ENCODE measurements at places on chromosomes 3 and 15. TPM values are rescaled to one million over a fixed set of nuclear protein-coding genes. Genes with fewer than 3 reads are reported as not detected.

- peaks cover 18% of the 10 kb centered on the region for H3K4me1 ChIP-seq
- H3K27ac ChIP-seq: no peak overlapping the region
- no peak overlapping the region for H3K4me3 ChIP-seq
- peaks cover 4% of the 10 kb centered on the region for H3K36me3 ChIP-seq
- H3K27me3 ChIP-seq: peaks cover 13% of the 10 kb centered on the region
Observed at GRCh38 chr3:107954845-107955244, 136.0 kb downstream of the CD47 start.

DNA sequence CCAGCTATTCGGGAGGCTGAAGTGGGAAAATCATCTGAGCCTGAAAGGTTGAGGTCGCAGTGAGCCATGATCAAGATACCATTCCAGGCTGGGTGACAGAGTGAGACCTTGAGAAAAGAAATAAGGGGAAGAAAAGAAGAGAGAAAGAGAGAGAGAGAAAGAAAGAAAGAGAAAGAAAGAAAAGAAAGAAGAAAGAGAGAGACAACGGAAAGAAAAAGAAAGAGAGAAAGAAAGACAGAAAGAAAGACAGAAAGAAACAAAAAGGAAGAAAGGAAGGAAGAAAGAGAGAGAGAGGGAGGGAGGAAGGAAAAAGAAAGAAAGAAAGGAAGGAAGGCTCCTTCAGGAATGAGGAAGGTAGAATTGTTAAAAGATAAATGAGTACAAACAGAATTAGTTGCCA, 84.5 kb downstream of the RPL22L1 start:
- no peaks in the 10 kb centered on the region for H3K36me3 ChIP-seq
- no peak overlapping the region for H3K4me3 ChIP-seq
- H3K27me3 ChIP-seq: peaks cover 32% of the 10 kb centered on the region
- H3K27ac ChIP-seq: no peak overlapping the region

DNA sequence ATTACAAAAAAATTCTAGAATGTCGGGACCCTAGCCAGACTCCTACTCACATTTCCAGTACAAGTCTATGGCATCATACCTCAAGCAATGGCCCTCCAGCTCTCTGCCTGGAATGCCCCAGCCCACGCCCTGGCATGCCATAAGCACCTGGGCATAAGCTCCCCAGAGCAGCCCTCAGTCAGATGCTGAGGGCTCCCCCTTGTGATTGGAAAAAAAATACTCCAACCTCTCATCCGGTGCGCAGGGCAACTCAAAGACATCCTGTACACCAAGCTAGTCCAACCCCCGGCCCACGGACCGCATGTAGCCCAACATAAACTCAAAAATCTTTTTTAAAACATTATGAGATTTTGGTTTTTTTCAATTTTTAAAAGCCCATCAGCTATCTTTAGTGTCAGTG, 115.4 kb downstream of the NEK10 start:
- DNase-seq: peak; percentile 29
- peaks cover 7% of the 10 kb centered on the region for H3K27me3 ChIP-seq
- no peaks in the 10 kb centered on the region for H3K4me1 ChIP-seq

GRCh38 chr3:190371152-190371551, 16.8 kb upstream of the CLDN16 start:
- H3K4me3 ChIP-seq: no peak overlapping the region
- H3K27ac ChIP-seq: no peak overlapping the region
- no peaks in the 10 kb centered on the region for H3K36me3 ChIP-seq
- DNase-seq: no peak
- peaks cover 12% of the 10 kb centered on the region for H3K27me3 ChIP-seq

DNA sequence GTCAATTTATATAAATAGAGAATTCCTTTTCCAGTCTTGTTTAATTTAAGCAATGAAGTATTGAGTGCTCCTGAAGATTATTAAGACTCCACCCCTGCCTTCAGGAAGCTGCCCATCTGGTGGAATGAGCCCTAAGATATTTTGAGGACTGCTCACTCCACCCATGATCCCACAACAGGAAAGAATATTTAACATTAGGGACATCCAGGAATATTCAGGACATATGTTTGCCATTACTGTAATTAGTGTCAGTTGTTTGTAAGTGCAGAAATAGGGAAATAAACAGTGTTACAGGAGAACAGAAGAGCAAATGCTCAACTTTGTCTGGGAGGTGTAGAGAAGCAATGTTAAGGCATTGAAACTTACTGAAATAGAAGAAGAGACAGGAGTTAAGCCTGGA, 375.0 kb downstream of the ROBO2 start:
- H3K4me1 ChIP-seq: no peaks in the 10 kb centered on the region
- DNase-seq: no peak
- H3K4me3 ChIP-seq: no peak overlapping the region
- no peaks in the 10 kb centered on the region for H3K36me3 ChIP-seq
- no peaks in the 10 kb centered on the region for H3K27me3 ChIP-seq
- no peak overlapping the region for H3K27ac ChIP-seq

DNA sequence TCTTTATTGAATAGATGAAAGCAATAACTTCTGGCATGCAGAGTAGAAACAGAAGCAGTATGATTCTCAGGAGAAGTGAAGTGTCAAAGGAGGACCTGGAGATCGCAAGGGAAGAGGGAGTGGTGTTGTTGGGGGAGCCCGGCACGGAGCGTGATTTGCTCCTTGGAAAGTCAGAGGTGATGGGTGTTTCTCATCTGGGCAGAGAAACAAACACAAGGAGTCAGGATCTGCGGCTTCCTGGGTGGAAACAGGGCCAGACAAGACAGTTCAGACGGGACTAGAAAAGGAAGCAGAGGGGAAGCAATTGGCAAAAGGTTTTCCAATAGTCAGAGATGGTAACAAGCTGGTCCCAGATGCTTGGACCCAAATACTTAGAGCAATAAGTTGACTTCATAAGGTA, 34.4 kb upstream of the CCDC80 start:
- H3K4me1 ChIP-seq: peaks cover 64% of the 10 kb centered on the region
- H3K27me3 ChIP-seq: peaks cover 8% of the 10 kb centered on the region
- peak overlapping the region; percentile 6 for H3K27ac ChIP-seq
- DNase-seq: no peak
- H3K36me3 ChIP-seq: peaks cover 3% of the 10 kb centered on the region

DNA sequence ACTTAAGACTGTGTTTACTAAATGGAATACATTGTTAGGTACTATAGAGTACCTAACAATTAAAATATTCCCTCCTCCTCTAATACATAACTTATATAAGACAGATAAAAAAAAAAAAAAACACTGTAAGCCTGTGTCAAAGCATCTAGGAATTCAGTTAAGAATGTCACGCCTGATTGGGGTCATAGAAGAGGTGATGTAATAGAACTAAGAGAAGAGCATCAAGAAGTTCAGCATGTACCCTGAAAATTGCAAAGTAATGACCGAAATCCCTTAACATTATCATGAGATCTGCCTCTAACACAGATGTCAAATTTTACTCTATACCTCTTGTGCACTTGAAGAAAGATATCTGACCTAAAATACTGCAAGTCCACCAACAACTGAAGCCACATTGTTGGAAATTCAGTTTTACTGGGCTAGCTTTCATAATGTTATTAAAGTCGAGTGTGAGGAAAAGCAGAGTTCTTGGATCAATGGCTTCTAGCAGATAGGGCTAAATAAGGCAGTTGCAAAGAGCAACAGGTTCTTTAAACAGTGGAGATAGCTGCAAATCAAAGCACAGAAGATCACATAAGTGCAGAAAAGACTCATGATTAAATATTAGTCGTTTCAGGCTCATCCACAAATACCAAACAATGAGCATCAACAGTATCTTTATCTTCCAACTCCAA, 75.0 kb downstream of the TBL1XR1 start:
- peaks cover 66% of the 10 kb centered on the region for H3K36me3 ChIP-seq
- no peaks in the 10 kb centered on the region for H3K27me3 ChIP-seq
- no peak overlapping the region for H3K27ac ChIP-seq
- H3K4me3 ChIP-seq: no peak overlapping the region

- H3K4me1 ChIP-seq: no peaks in the 10 kb centered on the region
- DNase-seq: no peak
- no peak overlapping the region for H3K4me3 ChIP-seq
- H3K27ac ChIP-seq: no peak overlapping the region
- no peaks in the 10 kb centered on the region for H3K27me3 ChIP-seq
Observed at GRCh38 chr3:152865668-152866245, 30.8 kb downstream of the P2RY1 start.

DNA sequence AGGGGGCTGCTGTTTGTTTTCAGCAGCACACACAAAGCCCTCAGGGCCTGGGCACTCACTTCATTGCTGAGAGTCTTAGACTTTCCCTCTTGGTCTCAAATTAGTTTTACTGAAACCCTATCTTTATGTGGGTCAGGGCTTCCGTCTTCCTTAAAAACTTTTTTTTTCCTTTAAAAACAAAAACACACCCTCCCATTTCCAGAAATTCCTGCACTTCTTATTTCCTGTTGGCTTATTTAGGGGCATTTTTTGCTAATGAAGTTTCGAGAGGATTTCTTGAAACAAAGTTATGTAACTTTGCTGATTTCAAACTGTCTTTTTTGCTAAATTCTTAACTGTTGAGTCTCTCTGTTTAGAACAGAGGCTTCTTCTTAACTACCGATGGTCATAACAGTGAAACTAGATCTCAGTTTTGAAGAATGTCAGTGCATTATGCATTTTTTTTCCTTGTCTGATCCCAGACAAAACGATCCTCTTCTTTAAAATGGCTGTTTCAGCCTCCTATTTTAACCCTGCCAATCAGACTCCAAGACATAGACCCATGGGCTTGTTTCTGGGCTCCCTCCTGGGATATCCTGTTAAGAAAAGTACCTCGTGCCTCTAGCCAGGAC, 23.3 kb downstream of the ANAPC13 start:
- H3K36me3 ChIP-seq: no peaks in the 10 kb centered on the region
- no peak overlapping the region for H3K4me3 ChIP-seq
- H3K27me3 ChIP-seq: peaks cover 21% of the 10 kb centered on the region
- no peaks in the 10 kb centered on the region for H3K4me1 ChIP-seq

DNA sequence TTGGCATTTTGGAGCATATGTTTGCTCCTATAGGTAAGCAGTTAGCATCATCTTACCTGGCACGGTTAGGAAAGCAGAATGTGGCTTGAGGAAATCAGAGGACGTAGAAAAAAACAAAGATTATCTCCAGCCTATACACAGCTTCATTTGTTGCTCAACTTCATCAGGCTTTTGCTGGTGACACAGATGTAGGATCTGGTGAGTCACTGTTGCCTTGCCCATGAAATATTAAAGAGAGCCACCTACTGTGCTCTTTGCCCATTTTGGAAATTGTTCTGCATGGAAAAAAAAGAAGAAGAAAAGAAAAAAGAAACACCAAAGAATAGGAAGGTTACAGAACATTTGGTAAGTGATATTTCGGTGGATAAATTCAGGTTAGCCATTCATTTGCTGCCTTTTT, 3.8 kb downstream of the IL1RAP start:
- peaks cover 16% of the 10 kb centered on the region for H3K36me3 ChIP-seq
- no peak overlapping the region for H3K27ac ChIP-seq
- H3K4me3 ChIP-seq: no peak overlapping the region
- peaks cover 20% of the 10 kb centered on the region for H3K4me1 ChIP-seq
- DNase-seq: no peak

- no peak for DNase-seq
- peaks cover 11% of the 10 kb centered on the region for H3K27me3 ChIP-seq
- H3K4me1 ChIP-seq: no peaks in the 10 kb centered on the region
Observed at GRCh38 chr3:58577269-58577821, at the start of gene FAM107A. TSS of gene FAM107A (minus strand) at chr3:58577391. CDS start at chr3:58569860, 7,531 bp downstream.

- no peaks in the 10 kb centered on the region for H3K36me3 ChIP-seq
- peaks cover 35% of the 10 kb centered on the region for H3K27me3 ChIP-seq
- H3K4me1 ChIP-seq: peaks cover 2% of the 10 kb centered on the region
- peak overlapping the region; percentile 31 for H3K4me3 ChIP-seq
- DNase-seq: no peak
Observed at GRCh38 chr3:186193534-186194450, 84.9 kb upstream of the ETV5 start.

DNA sequence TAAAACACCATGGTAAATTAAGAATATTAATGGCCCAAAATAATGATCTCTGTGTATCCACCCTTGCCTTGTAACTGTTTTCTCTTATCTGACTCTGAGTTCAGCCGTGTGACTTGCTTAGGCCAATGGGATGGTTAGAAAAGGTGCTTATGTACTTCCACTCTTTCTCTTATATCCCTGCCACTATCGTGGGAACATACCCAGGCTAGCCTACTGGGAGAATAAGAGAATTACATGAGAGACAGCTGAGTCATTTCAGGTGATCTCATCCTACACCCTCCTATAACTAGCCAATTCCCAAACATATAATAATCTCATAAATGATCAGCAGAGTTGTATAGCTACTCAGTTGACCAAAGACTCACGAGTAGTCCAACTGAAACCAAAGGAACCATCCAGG, 98.3 kb upstream of the ABI3BP start:
- peaks cover 8% of the 10 kb centered on the region for H3K27me3 ChIP-seq
- no peak overlapping the region for H3K27ac ChIP-seq
- no peak overlapping the region for H3K4me3 ChIP-seq
- no peaks in the 10 kb centered on the region for H3K4me1 ChIP-seq
- no peak for DNase-seq

DNA sequence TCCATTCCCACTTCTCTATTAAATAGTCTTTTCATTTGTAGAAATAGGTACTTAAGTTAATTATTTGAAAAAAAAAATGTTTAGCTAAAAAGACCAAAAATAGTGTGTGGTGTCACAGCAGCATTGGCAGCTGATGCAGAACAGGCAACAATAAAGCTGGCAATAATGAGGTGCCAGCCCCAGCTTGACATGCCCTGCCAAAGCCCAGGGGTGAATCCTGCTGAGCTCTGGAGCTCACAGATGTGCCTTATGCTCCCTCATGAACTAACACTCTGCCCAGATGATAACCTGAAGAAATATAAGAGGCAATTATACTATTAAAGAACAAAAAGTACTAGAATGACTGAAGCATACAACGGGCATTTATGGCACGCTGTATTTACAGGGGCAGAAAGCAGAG, 63.8 kb downstream of the IGSF11 start:
- H3K4me3 ChIP-seq: no peak overlapping the region
- peaks cover 6% of the 10 kb centered on the region for H3K27me3 ChIP-seq
- no peak for DNase-seq
- H3K36me3 ChIP-seq: peaks cover 6% of the 10 kb centered on the region
- no peak overlapping the region for H3K27ac ChIP-seq

DNA sequence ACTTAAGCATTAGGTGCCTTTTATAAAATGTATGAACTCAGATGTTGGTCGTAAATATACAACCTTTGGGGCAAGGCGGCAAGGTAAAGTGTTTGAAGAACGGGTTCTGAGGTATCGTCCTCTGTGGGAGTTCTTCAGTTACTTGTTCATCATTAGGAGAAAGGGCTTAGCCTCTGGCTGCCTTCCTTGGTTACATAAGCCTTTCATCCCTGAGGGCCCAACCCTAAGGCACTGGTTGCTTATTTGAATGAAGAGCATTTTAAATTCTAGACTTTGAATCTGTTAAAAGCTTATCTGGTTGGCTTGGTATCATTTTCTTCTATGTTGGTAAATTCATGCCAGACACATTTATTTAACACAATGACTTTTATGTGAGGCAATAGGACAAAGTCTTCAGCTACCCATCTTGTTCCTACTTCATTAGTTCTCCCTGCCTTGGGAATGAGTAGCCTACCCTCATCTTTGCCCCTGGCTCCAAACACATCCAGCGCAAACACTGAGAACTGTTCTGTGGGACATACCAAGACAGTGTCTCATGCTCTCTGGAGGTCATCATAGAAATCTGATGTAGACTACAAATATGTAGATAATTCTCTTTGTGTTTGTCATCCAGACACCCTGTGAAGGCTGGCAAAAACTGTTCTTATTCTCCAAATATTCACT, 12.4 kb upstream of the CCDC80 start:
- no peak overlapping the region for H3K27ac ChIP-seq
- peaks cover 8% of the 10 kb centered on the region for H3K27me3 ChIP-seq
- peaks cover 12% of the 10 kb centered on the region for H3K4me1 ChIP-seq
- no peak overlapping the region for H3K4me3 ChIP-seq
- H3K36me3 ChIP-seq: peaks cover 5% of the 10 kb centered on the region

PLA2G4D gene
- total RNA-seq: not detected

CHDH gene
- 0.11 TPM for total RNA-seq

CHRFAM7A gene
- total RNA-seq: 2.7 TPM

CLSTN2 gene
- not detected for total RNA-seq

C3orf49 gene
- total RNA-seq: not detected

CPEB1 gene
- 0.58 TPM for total RNA-seq

CDC25A gene
- 19.0 TPM for total RNA-seq
